ENCODE measurements at places on chromosomes 7 and 10.

GRCh38 chr7:30752979-30753378, 1.0 kb downstream of the INMT start:
- DNase-seq = no peak

GRCh38 chr7:131618391-131618790, 62.0 kb upstream of the PODXL start:
- no peak for DNase-seq

GRCh38 chr7:128924707-128925588, 12.8 kb upstream of the IRF5 start:
- no peak for DNase-seq

GRCh38 chr7:51077987-51078370, 238.6 kb downstream of the COBL start:
- no peak for DNase-seq

DNA sequence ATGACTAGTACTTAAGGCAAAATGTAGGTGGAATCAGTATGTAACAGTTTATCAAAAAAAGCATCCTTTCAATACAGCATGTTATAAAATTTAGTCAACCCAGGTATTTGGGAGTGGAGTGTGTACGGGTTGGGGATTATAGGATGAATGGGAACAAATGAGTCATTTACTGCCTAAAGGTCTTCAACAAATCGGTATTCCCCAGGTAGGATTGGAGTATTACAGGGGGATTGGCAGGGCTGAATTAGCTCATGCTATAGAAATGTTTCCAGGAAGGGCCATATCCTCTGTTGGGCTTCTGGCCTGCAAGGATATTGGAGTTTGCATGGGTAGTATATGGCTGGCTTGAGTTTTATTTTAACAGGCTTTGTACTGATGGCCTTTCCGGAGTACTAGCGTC, 723.7 kb downstream of the SORCS1 start:
- no peak for DNase-seq

- no peak for DNase-seq
Observed at GRCh38 chr10:58016614-58017013, 251.1 kb downstream of the IPMK start.

GRCh38 chr10:49303711-49304110, 4.7 kb downstream of the C10orf71 start:
- DNase-seq = no peak

DNA sequence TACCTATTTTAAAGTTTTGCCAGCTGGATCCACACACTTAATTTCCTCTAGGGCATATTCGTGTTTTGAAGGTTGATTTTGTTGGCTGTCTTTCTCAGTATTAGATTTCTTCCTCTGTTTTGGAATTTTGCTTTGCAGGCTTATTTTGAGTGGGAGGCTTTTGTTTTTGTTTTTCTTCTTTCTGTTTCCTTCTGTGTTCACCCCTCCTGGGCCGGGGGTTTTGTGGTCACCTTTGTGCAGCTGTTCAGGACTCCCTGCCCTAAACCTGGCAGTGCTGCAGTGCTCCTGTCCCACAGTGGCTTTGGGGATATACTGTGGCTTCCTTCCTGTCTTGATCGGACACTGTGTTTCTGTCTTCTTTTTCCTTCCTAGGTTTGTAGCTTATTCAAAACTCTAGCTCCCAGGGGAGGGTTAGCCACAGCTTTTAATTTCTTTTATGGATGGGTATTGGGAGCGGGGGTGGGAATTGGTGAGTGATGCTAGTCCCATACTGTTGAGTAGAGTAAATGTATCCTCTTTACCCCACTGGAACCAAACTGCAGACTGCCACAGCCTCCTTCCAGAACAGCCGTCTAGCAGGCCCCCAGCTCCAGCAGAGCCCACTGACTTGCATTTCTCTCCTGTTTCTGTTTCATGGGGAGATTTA, 228.7 kb upstream of the FZD8 start:
- DNase-seq = no peak

- no peak for DNase-seq
Observed at GRCh38 chr10:48907730-48908129, 31.9 kb downstream of the LRRC18 start.

GRCh38 chr7:41996381-41997035, 240.5 kb downstream of the GLI3 start:
- DNase-seq = no peak

DNA sequence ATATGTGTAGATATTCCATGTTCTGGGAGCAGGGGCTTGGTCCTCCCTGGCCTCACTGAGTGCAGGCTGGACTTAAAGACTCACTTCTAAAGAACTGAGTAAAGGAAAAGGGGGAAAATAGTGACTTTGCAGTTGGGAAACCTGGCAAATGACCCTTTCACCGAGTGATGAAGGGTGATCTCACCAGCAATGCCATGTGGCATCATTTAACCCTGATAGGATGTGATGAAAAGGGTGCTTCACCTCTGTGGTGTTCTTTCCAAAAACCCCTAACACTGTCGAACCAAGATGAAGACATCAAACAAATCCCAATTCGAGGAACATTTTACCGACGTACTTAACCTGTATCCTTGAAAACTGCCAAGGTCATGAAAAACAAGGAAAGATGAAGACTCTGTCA, 71.9 kb downstream of the AOAH start:
- DNase-seq = no peak

GRCh38 chr7:151251689-151252560, 3.4 kb upstream of the SMARCD3 start:
- DNase-seq = peak; percentile 71

DNA sequence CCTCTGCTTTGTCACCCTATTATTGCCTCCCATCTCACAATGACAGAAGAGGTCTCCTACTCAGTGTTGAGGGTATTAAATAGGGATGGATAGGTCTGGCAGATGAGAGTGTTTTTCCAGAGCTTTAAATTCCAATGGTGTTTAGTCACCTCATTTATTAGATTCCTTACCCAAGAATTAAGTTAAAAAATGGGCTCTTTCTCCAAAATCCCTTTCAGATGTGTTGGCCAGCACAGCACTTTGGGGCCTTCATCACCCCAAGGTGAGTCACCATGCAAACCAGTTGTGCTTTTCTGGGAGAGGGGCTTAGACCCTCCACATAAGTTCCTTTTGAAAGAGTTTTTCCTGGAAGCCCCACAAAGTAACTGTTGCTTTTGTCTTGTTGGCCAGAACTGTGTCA, 78.4 kb downstream of the CYP26A1 start:
- DNase-seq = no peak

DNA sequence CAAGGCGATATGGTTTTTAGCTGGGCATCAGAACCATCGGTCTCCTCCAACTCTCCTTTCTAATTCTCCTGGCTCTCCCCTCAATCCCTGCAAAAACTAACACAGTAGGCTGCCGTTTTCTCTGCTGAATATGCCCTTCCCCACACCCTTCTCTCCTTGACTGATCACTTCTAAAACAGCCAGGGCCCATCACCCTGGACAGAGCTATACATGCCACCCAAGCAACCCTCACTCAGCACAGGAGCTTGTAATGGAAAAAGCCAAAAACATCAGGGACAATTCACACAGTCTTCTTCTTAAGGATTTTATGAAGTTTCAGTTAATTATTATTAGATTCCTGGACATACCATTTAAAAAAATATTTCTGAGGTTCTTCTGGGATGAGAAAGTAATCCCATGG, 61.5 kb downstream of the PIK3AP1 start:
- DNase-seq = no peak

DNA sequence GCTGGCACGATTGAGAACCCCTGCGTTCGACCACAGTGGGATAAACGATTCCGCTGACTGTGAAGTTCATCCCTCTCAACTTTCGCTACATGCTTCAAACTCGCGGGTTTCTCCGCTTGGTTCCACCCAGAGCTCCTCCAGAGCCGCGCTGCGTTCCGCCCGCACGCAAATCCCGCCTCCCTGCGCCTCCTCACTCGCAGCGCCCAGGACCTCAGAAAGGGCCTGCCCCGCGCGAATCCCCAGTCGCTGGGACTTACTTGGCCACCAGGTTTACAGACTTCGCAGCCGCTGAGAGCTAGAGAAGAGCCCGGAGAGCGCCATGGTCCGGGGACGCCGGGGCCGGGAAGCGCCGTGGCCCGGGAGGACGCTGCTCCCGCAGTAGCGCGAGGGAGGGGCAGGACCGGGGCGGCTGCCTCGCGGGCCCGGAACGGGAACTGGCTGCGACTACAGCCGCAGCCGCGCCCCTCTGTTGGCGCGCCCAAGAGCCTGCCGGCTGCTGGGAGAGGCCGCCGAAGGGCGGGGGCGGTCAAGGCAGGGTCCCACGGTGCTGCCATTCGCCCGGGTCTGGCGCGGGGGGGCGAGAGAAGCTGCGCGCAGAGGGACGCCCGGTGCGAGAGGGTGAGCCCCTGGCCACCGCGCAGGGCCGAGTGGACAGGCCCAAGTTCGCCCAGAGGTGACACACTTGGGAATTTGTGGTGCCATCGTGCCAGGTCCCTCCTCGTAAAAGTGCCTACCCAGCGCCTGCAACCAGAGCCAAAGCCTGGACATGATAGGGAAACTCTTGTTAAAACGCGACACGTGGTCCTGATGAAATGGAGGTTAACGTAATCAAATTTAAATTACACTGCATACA, at the start of gene NOD1:
Gene NOD1 (minus strand): TSS at position 436 of the 853 bp plus-strand sequence. CDS start 21,863 bp downstream, outside the sequence.
- DNase-seq = peak; percentile 76

DNA sequence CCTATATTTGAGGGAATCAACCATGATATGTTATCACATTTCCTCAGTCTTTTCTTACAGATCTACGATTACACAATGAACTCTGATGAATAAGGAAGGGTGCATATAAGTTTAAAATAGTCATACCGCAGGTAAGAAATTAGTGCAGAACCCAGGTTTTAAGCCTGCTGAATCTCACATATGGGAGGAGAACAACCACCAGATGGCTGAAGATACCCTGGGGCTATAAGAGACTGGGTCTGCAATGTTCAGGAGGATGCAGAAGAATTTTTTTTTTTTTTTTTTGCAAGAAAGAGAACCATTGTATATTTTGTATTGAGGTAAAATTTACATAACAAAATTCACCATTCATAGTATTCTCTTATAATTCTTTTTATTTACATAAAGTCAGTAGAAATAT, 372.3 kb upstream of the MYO3A start:
- no peak for DNase-seq

- no peak for DNase-seq
Observed at GRCh38 chr7:48173756-48174382, 2.6 kb downstream of the ABCA13 start.

DNA sequence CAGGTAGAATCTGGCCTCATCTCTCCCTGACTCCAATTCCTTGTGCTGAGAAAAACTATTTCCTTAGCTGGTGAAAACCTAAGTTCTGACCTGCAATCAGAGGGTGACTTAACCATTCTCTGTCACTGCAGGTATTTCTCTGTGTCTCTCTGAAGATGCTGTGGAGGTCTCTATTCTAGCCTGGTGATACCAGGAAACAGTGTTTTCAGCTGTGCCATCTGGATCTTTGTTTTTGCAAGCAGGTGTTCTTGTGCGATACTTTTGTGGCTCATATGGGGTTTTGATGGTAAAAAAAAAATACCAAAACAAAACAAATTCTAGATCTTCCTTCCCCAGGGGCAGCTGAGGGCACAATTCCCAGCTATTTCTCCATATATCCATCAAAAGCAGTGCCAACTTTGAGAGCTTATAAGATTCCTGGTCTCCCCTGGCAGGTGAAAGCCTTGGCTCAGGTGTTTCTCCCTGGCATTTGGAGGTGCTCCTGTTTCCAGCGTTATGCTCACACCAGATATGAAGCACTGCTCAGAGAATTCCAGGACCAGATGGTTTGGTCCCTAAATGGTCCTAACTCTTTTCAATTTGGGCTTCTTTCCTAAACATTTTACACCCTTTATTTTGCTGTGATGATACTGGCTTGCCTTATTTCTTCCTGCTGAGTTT, 9.9 kb upstream of the NPVF start:
- DNase-seq = no peak

GRCh38 chr10:21463436-21463835, 62.0 kb downstream of the SKIDA1 start:
- no peak for DNase-seq

DNA sequence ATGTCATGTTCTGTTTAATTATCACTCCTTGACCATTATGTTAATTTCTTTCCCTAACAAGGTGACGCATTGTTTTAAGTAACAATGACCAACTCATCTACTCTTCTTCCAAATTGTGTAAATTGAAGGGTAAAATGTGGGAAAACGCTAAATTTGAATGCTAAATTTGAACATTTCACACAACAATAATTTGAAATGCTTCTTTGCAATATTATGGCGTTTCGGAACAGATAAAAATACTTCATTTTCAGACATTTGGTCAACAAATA, 29.2 kb upstream of the KMT2C start:
- DNase-seq = no peak

GRCh38 chr10:24762966-24763623, 39.4 kb upstream of the ARHGAP21 start:
- no peak for DNase-seq

DNA sequence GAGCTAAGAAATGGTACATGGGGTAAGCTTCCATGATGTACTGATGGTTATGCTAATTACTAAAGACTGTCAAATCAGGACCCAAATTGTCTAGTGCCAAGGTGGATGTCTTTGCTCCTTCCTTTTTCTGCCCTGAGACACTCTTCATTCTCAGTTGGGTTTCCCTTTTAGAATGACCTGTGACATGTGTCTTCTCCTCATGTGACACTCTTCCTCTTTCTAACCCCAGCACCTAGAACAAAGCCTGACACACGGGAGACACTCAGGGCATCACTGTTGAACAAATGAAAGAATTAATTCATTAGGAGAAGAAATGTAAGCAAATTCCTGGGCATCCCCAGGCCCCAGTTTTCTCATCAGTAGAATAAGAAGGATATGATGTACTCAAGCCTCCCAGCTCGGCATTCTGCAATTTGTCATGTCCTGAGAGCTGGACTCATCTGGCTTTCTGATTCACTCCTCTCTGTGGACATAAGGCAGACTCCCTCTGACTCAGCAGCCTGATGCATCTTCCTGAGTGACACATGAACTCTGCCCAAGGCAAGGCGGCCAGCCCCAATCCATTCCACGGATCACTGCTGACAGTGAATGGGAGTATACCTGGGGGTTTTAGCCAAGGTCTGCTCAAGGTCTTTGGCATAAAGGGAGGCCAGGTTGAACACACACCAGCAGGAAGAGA, 473.8 kb downstream of the KCNMA1 start:
- no peak for DNase-seq

- DNase-seq = no peak
Observed at GRCh38 chr10:89888321-89889070, 187.1 kb downstream of the KIF20B start.

GRCh38 chr10:29703271-29703670, 68.5 kb upstream of the SVIL start:
- no peak for DNase-seq

DNA sequence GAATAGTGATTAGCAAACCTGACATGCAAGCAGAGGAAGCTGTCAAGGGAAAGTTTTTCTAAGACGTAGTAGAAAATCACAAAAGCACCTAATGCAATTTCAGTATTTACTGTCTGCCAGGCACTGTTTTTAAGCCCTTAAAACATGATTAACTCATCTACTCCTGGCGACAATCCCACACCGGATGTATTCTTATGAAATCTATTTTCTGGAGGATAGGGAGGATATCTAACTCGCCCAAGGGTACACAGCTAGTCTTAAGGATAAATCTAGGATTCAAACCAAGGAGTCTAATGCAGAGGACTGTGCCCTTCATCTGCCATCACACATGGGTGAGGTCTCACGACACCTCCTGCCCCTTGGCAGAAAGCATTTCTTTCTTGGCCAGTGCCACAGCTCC, 47.8 kb upstream of the FIGNL1 start:
- DNase-seq = no peak
